ENCODE measurements at places on chromosomes 2 and 18.

GRCh38 chr2:74367789-74368188 is 12.3 kb downstream of the DCTN1 start:
- no peak for DNase-seq

DNA sequence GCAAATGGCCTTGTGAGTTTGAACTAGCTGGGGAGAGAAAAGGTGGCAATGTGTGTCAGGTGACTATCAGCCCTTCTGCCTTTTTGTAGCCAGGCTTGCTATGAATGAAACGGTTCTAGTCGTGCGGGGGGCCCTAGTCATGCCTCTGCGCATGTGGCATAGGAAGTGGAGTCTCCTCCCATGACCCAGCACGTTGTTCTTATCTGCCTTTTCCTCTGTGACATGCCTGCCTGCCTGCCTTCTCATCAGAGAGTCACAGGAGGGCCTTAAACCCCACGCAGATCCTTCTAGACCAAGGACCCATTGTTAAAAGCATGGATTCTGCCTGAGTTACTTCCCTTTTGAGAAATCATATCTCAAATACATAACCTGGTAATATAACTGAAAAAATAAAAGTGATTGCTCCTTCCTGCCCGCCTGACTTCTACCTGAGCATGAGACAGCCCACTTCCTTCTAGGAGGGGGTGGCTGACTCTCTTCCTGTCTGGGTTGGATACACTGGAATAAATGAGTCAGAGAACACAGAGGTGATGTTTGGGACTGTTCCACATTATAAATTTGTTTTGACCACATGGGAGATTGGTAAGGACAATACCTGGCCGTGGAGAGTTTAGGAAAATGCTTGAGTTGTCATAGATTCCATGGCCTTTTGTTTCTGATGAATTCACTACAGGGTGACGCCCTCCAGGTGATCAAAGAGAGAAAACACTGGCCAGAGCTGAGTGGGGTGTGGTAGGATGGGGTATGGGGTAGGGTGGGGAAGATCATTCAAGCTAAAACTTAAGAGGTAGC is 49.8 kb downstream of the FBLN7 start:
- DNase-seq = no peak

DNA sequence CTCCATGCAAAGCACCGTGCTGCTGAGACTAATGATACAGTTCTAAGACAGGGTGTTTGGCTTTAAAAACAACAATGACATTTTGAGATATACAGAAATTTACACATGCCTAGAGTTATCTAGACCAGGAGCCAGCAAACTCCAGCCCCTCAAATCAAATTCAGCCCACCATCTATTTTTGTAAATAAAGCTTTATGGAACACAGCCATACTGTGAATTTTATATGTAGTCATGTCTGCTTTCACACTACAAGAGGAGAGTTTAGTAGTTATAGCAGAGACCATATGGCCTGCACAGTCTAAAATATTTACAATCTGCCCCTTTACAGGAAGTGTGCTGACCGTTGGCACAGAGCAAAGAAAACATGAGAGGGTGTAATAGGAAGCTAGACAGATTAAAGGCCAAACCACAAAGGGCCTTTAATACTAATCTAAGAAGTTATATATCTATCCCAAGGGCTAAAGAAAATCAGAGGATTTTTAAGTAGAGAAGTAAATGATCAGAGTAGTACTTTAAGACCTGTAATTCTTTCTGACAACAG is 39.4 kb downstream of the NBAS start:
- no peak for DNase-seq

DNA sequence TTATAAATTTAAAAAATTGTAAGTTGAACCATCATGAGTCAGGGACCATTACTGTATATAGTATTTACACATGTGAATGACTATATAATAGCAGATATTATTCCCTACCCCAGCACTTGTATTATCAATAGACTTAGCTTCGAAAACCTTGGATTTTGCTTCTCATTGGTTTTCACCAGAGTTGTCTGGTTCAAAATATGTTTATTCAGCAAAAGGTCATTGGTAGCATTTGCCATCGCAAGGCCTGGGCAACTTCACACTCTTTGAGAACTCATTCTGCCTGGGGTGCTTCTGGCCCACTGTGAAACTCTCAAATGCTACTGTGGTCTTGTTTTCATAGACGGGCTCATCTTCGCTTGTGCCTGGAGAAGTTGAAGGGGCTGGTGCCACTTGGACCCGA is 20.1 kb downstream of the MXD1 start:
- no peak for DNase-seq

DNA sequence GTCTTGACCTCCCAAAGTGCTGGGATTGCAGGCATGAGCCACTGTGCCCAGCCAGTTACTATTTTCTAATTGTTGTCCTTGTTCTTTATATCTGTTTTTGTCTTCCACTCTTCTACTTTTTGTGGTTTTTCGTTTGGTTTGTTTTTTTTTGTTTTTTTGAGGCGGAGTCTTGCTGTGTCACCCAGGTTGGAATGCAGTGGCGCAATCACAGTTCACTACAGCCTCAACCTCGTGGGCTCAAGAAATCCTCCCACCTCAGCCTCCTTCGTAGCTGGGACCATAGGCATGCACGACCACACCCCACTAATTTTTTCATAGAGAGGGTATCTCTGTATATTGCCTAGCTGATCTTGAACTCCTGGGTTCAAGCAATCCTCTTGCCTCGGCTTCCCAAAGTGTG is 100.7 kb downstream of the EHBP1 start:
- no peak for DNase-seq

DNA sequence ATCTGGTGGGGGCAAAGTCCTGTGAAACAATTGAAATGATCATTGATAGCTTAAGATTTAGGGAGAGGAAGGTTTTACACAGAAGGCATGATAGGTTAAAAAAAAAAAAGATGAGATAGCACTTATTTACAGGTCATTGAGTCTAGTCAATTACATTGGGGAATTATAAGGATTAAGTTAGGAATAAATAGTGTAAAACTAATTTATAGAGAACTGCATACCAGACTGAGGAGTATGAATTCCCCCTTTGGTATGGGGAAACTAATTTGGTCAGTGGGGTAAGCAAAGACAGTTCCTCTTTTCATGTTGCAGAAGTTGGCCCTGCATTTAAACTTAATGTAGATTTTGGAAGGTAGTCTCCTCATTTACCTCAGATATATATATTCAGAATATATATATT is 10.8 kb downstream of the GLS start:
- DNase-seq = no peak

DNA sequence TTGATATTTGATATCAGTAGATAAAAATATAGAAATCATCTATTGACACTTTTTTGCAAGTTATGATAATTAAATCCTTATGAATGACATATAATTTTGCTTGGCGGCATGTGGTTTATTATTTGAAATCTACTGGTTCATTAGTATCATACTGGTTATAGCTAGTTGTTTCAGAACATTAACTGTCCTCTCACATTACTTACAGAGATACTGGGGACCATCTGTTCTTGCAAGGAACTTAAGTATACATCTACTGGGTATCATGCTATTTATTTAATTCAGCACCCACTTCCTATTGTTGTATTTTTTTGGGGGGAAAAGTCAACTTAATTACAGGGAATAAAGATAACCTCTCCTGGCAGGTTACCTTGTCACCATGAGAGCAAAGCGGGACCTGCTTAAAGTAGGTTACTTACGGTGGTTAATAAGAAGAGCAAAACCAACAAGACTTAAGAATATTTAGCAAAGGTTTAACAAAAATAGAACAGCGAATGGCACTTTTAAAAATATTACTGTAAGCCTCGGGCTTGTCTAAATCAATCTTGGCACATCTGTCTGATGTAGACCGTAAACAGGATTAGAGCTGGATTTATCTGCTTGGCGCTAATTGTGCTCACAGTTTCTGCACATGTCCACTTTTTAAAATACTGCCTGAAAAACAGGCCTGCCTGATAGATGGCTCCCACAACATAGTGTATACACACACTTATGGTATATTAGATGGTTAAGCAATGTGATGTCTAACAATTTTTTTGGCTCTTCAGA is 41.8 kb downstream of the CERKL start:
- no peak for DNase-seq

DNA sequence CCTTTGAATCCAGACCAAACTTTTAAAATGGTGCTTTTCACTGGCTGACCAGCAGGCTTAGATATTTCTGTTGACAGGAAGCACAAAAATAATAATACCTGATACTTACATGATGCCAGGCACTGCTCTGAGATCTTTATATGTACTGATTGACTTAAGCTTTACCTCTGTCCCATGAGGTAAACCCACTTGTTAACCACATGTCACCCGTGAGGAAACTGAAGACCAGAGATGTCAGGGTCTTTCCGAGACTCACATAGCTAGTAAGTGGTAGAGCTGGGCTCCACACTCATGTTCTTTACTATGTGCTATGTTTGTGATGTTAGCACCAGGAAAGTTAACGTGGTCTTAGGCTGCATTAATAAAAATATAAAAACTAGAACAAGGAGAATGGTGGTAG is 297.7 kb downstream of the PLCL1 start:
- DNase-seq = no peak

GRCh38 chr2:116223912-116224311 is 1590.6 kb upstream of the DDX18 start:
- DNase-seq = no peak

DNA sequence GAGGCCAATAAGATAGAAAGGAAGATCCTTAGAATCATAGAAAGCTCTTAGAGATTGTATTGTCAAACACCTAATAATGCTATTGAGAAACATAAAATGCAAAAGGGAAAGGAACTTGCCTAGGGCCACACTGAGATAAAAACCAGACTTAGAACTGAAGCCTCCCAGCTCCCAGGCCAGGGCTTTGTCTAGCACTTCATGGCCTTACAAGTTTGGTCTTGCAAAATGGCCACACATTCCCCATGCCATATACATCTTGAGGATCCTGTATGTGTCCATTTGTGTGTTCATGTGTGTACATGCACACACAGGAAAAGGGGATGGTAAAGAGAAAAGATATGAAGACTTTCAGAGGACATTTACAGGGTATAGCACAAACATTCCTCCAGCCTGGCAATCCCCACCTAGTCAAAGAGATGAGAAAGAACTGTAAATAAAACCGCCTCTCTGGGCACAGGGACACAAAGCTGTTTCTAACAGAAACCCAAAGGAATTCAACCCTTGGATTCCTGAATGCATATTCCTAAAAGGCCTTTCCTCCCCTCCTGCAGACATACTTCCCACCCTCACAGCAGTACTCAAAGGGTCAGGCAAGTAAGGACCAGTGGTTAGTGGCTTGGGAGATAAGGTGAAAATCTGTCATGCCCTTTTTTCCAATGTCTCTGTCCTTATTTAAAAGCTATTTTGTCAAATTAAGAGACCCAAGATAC is 99.7 kb upstream of the KLHL29 start:
- DNase-seq = no peak

- DNase-seq = no peak
Measured at GRCh38 chr2:196149948-196150347, 21.4 kb downstream of the STK17B start.

GRCh38 chr2:147109291-147109690 is 735.5 kb upstream of the ACVR2A start:
- DNase-seq = no peak

- no peak for DNase-seq
Measured at GRCh38 chr18:55879331-55879730, 291.3 kb upstream of the TCF4 start.

DNA sequence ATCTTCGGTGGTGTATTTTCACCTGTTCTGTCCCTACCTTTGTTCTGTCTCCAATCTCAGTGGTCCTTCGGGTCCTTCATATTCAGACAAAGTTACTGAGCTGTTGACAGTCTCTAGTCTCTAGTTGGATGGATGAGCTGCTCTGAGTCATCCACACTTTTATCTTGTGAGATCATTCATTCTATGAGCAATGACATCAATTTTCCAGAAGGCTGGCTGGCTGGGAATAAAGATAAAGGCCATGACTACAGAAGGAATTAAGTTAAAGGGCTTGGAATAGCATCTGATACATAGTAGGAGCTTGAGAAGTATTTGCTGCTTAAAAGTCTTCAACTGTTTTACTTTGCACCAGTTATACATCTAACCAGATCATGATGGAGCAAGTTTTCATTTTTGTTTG is 43.1 kb upstream of the SLC39A10 start:
- no peak for DNase-seq

GRCh38 chr2:102667072-102667471 is 47.7 kb downstream of the SLC9A2 start:
- no peak for DNase-seq

DNA sequence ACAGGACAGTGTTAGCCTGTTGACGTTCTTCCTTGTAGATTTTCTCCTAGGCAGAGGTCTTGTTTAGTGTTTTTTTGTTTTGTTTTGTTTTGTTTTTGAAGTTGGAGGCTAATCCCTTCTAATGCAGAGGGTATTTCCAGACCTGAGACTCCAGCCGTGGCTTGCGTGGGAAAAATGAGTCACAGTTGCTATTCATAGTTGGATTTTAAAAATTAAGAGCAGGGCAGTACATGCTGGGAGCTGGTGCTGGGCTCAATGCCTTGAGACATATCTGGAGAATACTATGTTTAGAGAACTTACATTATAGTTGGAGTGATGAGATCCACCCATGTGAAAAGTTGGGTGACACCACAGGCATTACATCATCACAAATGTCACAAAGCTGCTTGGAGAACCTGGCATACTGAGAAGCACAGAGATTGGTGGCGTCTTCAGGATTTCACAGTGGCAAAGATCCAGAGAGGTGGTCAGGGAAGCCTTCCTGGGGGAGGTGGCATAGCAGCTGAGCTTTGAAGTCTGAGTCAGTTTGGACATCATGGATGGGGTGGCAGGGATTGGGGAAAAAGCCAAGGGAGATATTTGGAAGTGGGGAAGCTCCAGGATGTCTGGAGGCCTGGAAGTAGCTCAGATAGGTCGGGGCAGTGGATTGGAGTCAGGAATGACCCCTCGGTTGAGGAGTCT is 249.4 kb downstream of the LOXHD1 start:
- DNase-seq = no peak

DNA sequence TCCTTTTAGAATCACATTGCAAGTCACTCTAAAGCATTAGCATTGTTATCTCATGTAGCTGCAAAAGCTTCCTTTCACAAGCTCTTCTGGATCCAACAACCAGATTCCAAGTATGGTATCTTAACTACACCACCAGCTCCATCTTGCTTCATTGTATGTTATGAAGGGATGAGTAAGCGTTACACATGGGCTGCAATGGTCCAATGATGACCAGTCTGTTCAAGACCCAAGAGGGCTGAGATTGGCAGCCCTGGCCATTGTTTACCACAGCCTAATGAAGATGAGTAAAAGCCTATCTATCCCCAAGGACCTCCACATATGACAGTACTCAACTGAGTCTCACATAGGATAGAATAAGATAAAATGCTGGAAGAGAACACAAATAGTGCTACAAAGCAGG is 6.3 kb downstream of the CFLAR start:
- DNase-seq = no peak

All from NCI-H510A (cell line).